ENCODE measurements at places on chromosomes 13 and 19.

DNA sequence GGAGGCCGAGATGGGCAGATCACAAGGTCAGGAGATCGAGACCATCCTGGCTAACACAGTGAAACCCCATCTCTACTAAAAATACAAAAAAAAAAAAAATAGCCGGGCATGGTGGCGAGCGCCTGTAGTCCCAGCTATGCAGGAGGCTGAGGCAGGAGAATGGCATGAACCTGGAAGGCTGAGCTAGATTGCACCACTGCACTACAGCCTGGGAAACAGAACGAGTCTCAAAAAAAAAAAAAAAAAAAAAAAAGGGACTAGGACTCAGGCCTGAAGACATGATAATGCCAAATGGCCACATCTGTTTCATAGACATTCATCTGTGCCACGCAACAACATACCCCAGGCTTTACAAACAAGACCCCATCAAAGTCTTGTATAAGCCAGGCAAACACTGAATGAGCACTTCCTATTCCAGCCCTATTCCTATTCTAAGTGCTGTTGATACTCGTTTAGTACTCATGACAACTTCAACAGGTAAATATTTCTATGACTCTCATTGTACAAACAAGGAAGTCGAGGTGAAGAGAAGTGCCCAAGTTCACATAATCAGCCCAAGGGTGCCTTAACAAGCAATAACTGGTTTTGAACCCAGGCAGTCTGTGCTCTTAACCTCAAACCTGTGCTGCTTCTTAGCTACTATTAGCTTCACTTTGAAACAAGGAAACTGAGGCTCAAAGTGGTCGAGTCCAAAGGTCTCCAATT, 1.7 kb downstream of the B9D2 start:
- DNase-seq, result no peak

DNA sequence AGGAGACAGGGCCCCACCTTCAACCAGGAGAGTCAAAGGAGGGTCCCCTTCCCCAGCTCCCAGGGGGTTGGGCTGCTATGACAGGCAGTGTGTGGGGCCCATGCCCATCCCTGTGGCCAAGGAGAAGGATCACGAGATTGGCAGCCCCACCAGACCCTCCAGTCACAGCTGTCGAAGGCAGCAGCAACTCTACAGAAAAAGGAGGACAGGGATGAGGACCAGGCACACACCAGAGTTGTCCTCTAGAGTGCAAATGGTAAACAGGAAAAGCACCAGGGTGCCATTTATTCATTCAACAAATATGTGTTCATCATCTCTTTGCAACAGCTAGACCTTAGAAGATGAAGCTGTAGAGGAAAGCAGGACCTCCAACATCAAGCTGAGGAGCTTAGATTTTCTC, 4.1 kb downstream of the PTH2 start:
- DNase-seq, result no peak

GRCh38 chr19:52230685-52231084, 38.7 kb upstream of the ZNF766 start:
- DNase-seq, result no peak

DNA sequence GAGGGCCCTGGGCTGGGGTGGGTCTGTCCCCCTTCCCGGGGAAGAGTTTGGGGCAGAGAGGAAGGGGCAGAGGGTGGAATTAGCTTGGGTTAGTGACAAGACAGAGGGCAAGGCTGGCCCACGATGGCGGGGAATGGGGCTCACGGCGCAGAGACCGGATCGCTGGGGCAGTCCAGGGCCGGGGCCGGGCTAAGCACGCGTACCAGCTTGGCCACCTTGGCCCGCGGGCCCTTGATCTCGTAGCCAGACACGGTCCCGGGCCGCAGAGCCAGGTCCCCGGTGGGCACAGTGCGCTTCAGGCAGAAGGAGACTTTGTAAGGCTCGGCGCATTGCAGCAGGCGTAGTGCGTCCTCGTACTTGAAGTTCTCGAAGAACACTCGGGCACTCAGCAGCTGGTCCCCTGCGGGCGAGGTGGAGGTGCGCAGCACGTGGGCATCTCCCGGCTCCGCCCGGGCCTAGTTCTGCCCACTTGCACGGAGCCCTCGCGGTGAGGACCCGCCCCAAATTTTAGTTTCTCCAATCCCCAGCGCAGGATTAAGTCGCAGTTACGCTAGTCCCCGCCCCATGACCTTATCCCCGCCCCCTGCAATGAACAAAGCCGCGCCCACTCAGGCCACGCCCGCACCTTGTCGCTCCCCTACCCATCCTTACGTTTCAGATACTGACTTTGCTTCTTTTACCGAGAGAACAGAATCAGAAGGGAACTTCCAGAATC, 8.6 kb upstream of the HIPK4 start:
- peak; percentile 52 for DNase-seq

DNA sequence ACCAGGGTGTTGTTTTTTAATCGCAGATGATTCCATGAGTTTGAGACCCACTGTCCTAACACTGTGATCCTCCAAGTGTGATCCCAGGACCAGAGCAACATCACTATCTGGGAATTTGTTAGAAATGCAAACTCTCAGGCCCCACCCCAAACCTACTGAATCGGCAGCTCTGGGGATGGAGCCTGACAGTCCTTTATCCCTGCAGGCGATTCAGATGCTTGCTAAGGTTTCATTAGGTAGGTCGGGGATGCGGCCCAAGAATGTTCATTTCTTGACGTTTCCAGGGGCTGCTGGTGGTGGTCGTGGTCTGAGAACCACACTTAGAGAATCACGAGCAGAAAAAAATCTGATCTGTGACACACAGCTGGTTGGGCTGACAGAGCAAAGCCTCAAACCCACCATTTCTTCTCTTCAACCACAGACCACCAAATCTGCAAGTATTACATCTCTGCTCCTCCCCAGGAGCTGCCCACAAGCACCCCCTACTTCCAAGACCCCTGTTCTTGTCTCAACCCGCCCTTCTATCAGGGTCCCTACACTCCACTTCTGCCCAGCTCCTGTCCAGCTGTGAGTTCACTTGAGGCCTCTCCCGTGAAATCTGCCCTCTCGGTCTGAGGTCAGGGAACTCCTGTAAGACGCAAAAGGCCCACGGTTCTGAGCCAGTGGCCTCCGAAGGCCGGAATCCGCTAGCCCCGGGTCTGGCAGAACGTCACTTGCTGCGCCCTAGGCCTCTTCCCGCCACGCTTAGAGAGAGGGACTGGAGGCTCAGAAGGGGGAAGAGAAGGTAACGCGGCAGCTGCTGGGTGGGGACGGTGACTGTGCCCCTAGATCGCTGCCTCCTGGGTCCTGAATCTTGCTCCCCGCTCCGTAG, 1.1 kb upstream of the FARP1 start:
- DNase-seq, result no peak

DNA sequence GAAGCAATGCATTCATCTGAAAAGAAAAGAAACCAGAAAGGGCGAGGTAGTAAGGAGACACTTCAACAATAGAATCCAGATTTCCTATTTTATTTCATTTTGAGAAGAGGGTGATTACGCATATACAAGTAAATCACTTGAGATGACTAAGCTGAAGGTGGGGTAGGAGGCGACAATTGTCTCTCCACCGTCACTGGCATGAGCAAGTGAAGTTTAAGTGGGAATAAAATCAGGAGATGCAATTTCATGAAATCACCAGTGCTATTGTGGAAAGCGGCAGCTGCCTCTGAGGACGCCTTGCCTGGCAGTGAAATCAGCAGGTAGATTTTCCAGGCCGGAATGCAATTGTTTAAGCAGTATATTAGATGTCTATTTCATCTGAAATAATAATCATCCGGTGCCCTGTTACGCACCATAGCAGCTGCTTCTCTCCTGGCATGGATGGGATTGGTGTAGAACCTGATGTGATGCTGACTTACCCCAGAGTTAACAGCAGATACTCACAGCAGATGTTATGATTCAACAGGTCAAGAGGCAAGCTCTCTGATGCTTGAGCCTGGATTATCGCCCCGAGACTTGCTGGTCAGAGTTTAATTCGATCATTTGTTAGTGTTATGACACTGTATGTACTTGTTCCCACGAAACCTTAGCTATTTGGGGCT, 64.3 kb downstream of the RASL11A start:
- DNase-seq, result peak; percentile 54

- DNase-seq, result no peak
These were observed 542.1 kb downstream of the UQCRFS1 start for GRCh38 chr19:28670836-28671235.

DNA sequence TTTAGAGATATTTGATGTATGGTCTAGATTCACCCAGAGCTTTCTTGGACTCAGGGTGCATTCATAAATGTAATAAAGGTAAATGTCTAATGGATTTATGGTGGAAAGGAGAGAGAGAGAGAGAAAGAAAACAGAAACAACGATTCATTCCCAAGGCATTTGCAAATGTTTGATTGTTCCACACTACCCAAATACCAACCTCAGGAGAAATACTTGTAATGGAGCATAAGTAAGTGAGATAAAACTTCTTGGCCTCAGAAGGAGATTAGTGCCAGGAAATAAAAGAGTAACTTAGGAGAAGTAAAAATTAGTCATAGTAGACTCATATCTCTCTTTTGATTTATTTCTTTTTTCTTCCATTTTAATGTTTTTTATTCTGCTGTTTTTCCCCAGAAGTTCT, 40.6 kb upstream of the DGKH start:
- no peak for DNase-seq

- no peak for DNase-seq
These were observed 12.4 kb downstream of the ZIC5 start for GRCh38 chr13:99959127-99959539.

DNA sequence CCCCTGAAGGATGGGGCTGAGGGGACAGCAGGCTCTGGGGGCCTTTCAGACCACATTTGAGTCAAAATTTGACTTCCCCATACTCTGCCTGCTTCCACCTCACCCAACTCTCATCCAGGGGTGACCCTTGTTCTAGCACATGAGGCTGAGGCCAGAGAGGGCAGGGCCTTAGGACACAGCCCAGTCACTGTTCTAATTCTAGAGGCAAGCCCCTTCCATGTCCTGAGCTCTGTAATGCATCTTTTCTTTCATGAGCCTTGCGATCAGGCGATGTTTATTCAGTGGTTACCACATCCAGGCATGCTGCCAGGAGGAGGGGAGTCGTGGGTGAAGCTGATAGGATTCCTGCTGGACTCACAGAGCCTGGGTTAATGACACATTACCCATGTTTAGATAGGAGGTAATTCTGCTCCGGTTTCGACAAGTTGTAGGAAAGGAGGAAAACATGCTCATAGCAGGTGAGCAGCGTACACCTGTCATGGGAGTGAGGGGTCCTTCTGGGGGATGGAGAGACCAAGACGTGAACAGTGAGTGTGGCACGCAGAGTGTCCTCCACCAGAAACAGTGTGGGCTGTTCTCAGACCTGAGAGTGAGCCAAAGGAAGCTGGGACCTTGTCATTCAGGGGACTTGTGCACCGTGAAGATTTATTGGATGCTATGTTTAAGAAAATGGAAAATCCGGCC, 9.3 kb downstream of the RPS9 start:
- peak; percentile 90 for DNase-seq

- DNase-seq, result no peak
These were observed 55.6 kb downstream of the TMED1 start for GRCh38 chr19:10780368-10780767.

DNA sequence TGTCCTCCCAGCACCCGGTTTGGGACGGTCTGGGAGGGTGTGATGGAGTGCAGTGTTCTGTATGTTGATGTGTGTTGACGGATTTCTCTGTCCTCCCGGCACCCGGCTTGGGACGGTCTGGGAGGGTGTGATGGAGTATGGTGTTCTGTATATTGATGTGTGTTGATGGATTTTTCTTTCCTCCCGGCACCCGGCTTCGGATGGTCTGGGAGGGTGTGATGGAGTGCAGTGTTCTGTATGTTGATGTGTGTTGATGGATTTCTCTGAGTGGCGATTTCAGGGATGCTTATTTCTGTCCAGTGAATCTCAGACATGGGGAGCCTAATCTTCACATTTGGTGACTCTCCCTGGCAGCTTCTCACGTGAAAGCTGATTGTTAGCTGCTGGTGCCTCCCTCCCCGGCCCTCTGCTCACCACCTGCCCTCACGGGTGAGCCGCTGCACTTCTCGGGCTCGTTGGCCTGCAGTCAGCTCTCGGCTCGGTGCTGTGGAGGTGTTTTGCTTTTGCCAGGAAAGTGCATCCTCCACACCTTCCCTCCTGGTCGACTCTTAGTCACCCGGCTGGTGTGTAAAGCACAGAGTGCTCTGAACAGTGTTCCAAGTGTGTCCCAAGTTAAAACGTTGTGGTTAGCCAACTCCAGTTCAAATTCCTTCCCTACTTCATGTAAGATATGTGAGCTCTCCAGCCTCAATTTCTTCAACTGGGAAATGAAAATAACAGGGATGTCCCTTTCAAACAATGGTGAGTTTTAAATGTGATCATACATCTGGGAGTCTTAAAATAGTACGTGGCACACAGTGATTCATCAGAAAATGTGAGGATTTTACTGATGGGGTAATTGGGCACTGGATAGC, 54.6 kb downstream of the ATP11A start:
- DNase-seq, result peak; percentile 13

GRCh38 chr13:51998723-51999509, 12.3 kb downstream of the ATP7B start:
- DNase-seq, result no peak

- no peak for DNase-seq
These were observed 6.0 kb upstream of the CYP4F12 start for GRCh38 chr19:15666883-15667282.

GRCh38 chr19:19468424-19469050, 46.8 kb downstream of the TSSK6 start:
- DNase-seq, result peak; percentile 2

- no peak for DNase-seq
These were observed 32.0 kb downstream of the DNAJC3 start for GRCh38 chr13:95708811-95709500.

DNA sequence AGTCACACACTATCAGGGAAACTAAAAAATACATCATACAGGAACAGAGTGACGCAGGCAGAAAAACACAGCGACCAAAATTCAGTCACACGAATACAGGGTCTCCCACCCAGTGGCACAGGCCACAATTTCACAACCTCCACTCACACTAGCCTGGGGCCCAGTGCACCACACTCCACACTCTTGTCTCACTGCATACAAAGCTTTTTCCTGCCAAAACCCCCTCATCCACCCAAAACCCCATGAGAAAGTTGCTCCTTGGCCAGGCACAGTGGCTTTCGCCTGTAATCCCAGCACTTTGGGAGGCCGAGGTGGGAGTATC, 1.2 kb downstream of the S1PR5 start:
- no peak for DNase-seq

GRCh38 chr19:43462785-43463380, 2.5 kb downstream of the LYPD3 start:
- DNase-seq, result peak; percentile 99
